Naive B cell (primary cell): ENCODE measurements at places on chromosomes 2 and 18.
A peak's percentile ranks its signal among the peaks of the same experiment; 100 is the strongest.

DNA sequence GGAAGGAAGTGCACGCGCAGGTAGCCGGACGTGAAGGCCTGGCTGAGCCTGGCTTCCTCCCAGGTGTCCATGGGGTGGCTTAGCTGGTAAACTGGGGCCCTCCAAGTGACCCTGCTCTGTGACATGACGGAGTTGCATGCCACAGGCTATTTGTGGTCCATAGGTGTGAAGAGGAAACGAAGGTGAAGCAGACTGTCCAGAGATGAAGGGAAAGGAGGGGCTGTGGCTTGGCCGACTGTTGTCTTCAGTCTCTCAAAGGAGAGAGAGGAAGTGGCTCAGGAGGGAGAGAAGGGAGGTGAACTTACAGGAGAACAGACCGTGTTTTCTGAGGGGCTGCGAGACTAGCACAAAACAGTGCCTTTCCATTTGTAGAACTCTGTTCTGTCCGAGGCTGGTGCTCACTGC is 19.3 kb downstream of the INPP5D start:
- peak; percentile 59 for DNase-seq

DNA sequence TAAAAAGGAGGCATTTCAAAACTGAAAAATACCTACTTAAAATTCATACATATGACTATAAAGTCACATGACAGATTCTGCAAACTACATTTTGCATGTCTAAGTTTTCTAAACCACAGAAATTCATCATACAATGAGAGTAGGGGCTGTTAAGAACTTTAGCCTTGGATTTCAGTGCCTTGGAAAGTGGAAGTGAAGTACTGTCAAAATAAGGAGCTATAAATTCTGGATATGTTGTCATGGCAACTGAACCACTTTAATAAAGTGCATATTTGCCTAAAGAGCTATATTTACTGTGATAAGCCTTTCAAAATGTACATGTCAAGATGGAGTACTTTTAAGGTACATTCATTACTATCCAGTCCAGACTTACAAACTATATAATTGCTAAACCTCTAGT is 227.1 kb downstream of the RAB3GAP1 start:
- DNase-seq: no peak

DNA sequence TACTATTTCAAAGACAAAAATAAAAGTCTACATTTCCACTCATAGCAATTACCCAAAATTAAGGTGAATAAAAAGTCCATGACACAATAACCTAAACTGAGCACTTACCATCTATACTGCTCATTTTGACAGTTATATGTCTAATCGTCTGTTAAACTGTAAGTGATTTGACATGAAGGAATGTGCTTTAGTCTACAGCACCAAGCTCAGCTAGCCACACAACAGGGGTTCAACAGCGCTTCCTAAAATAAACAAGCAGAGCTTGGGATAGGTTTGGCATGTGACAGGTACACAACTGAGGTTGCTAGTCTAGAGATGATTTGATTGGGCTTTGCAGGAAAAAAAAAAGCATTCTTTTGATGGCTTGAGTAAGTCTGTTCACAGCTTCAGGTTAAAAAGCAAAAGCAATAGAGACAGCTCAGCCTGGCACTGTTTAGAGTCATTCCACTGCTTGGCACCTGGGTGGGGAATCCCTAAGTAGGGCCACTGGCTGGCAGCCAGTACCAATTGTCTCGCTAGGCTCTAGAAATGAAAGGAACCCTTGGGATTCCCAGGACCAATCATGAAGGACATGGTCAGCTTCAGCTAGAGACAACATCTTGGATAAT is 78.6 kb downstream of the BARD1 start:
- no peak for DNase-seq

- no peak for DNase-seq
Observed at GRCh38 chr18:41695441-41695840, 259.6 kb upstream of the PIK3C3 start.

GRCh38 chr2:119259296-119259860 is 35.7 kb downstream of the STEAP3 start:
- DNase-seq: no peak

- no peak for DNase-seq
Observed at GRCh38 chr2:180554330-180554729, 426.1 kb upstream of the UBE2E3 start.

DNA sequence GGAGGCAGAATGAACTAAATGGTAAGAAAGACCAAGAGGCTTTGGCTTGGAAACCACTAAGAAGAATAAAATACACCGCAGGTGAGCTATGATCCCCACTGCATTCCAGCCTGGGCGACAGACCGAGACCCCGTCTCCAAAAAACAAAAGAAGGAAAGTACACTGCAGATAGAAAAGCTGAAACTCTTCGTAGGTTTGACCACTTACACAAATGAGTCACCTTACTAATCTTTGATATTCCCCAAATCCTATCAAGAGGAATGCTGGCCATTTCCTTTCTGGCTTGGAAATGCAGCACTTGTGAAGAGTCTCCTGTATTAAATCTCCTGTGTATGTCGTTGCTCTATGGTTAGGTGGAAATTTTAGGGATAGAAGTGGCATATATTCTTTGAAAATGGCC is 108.8 kb downstream of the MTCL1 start:
- DNase-seq: no peak

- DNase-seq: no peak
Observed at GRCh38 chr2:196823750-196824522, 14.8 kb upstream of the C2orf66 start.

DNA sequence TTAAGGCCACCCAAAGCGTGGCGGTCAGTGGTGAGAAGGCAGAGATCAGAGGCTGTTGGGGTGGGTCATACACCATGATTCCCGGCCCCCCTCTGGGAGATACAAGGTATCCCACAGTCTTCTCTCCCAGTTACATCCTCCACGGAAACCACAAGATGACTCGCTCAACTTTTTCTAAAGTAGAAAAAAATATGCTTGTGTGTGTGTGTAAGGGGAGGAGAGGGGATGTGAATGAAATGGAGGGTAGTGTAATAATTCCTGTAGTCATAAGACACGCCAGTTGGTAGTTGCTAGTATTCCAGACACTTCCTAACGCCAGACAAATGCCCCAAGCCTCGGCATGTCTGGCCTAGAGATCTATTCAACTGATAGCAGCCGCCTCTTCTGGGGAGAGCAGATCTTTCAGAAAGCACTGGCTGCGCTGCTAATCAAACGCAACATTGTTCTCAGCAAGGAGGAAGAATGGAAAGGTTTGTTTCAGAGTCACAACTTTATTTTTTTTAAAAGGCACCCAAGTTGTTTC is 143.5 kb downstream of the TGIF1 start:
- no peak for DNase-seq

DNA sequence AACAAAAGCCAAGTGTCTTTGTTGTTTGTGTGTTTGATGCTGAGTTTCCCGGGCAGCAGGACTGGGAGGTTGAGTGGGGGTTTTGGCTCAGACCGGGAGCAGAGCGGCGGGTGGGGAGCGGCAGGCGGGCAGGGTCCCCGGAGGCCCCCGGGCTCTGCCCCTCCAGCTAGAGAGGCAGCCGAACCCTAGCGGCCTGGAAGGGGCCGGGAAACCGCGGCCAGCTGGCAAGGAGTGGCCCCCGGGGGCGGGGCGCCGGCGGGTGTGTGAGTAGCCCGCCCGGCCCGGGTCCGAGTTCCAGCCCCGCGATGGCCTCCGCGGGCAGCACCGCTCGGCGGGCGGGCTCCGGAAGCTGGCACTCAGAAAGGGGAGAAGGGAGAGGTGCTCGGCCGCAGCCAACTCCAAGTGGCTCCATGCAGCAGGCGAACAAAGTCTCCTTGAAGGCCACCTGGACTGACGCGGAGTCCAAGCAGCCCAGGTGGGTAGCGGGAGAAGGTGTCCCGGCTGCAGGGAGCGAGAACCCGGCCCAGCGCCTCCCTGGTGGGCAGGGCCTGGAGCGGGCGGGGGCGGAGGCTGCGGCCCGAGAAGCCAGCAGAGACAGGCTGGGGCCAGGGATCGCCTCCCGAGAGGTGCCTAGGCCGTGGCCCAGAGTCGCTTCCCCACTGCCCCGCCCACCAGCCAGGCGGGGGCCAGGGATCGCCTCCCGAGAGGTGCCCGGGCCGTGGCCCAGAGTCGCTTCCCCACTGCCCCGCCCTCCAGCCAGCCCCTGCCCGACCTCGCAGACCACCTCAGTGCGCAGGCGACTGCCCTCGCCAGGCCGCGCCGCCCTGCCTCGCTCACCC is at the start of gene ANKRD53:
TSS of gene ANKRD53 (plus strand) at position 290 of the 839 bp plus-strand sequence. CDS start at position 306, 16 bp downstream.
- no peak for DNase-seq

- no peak for DNase-seq
Observed at GRCh38 chr2:112585873-112586464, 1.6 kb downstream of the CHCHD5 start.

DNA sequence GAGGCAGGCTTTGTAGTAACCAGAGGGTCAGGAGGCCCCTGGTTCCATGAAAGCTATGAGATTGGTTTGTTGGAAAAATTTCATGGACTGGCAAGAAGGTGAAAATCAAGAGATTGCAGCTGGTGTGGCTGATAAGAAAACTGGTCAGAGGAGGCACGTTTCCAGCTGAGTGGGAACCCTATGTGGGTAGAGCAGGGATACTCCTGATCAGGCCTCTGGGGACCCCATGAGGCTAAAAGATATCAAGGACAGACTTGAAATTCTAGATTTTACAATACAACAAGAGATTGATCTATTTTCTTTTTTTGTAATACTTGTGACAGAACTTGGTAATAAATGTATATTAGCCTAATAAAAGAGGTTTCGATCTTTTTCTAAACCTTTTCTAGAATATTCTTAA is 1615.1 kb downstream of the DPP10 start:
- no peak for DNase-seq

- no peak for DNase-seq
Observed at GRCh38 chr18:7931763-7932162, 364.6 kb downstream of the PTPRM start.

DNA sequence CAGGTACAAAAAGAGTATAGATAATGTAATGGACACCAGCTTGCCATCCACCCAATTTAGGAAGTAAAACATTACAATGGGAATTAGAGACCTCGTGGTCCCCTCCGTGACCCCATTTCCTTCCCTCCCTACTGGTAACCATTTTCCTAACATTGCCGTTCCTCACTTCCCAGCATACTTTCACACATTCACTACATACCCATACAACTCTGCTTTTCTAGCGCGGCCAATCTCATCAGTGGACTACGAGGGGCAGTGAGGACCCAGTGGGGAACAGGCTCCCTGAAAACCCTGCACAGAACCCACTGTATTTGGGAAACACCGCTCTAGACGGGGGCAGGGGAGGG is 1.1 kb downstream of the ENOSF1 start:
- no peak for DNase-seq

DNA sequence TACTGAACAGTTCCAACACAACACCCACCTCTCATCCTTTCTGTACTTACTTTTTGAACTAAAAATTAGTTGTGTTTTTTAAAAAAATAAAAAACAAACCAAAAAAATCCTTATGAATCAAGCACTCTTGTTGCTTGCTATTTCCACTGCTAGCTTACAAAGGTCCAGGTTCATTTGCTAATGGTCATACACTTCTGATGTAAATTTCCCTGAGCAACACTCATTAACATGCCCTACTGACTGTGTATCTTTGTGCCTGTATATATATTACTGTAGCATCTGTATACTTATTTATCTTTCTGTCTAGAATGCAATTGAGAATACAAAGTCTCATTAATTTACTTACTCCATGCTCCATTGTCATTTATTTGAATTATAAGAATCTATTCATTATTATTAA is 30.3 kb upstream of the IKZF2 start:
- no peak for DNase-seq

DNA sequence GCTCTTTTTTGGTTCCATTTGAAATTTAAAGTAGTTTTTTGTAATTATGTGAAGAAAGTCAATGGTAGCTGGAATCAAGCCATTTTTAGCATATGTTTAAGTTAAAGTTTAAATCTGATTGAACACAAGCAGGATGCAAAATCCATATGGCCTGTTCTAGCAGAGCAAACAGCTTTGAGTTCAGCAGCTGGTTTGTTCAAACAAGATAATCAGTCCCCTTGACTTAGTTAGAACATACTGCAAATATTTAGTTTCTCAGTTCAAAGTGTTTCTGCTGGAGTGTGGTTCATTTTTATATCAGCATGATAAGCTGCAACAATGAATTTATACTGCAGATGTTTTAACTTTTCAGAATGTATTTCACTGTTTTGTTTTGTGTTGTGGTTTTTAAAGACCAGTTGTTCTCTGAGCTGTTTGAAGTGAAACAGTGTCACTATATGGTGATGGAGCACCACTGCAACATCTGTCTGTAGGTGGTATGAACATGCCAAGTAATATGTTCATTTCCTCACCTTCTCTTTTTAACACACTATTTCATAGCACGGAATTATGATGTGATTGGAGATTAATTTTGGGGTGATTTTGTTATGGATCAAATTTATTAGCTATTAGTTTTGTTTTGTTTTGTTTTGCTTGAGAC is 125.3 kb downstream of the COL4A4 start:
- no peak for DNase-seq

- no peak for DNase-seq
Observed at GRCh38 chr18:22705328-22705727, 227.8 kb upstream of the RBBP8 start.

DNA sequence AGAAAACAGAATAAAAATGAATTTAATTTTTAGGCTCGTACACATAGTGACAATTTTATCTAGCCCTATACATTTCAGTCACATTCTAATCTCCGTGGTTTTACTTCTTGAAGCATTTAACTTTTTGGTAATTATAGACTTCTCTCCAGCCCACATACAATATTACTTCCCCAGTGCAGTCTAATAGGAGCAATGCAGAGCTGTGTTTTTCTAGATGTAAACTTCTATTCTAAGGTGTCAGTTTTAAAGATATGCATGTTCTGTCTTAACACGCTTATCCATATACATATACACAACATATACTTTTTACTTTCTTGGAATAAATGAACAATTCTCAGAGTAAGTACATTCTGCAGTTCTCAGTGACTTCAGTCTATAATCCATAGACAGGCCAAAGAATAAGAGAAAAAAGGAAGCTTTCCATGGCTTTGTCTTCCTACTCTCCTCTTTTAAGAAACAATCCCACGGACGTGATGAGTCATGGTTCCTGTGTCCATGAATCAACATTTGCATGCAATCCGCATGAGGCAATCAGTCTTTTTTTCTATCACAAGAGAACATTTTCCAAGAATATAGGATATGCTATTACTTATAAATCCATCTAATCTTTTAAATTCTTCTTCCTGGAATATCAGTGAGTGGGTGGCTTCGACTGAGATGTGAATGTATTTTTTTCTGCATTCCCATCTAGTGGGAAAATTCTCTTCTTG is 42.8 kb downstream of the CCDC102B start:
- DNase-seq: no peak

GRCh38 chr2:134347756-134348155 is 93.9 kb downstream of the MGAT5 start:
- DNase-seq: no peak

DNA sequence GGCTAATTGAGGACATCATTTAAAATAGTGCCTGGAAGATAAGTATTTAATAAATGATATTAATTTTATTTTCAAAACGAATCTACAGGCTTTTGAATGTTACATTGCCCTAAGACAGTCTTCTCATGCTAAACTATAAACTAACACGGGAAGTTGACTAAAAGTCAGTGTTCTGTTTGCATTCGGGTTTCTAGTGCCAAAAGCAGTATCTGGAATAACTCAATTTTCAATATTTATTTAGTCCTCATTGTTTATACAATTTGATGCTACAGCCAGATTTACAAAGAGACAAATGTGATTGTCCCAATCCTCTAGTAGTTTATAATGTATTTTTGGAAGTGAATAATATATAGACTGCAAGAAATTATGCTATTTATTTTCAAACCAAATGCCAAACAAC is 429.2 kb downstream of the LRP1B start:
- DNase-seq: no peak

GRCh38 chr2:160388464-160389263 is 104.9 kb downstream of the RBMS1 start:
- DNase-seq: peak; percentile 37

GRCh38 chr18:9287036-9287435 is 47.5 kb upstream of the TWSG1 start:
- no peak for DNase-seq
